ENCODE measurements at places on chromosomes 7 and 10. TPM values are rescaled to one million over a fixed set of nuclear protein-coding genes. Genes with fewer than 3 reads are reported as not detected.

- no peak for DNase-seq
These were observed 185.1 kb downstream of the DGKI start for GRCh38 chr7:137661634-137662033.

DNA sequence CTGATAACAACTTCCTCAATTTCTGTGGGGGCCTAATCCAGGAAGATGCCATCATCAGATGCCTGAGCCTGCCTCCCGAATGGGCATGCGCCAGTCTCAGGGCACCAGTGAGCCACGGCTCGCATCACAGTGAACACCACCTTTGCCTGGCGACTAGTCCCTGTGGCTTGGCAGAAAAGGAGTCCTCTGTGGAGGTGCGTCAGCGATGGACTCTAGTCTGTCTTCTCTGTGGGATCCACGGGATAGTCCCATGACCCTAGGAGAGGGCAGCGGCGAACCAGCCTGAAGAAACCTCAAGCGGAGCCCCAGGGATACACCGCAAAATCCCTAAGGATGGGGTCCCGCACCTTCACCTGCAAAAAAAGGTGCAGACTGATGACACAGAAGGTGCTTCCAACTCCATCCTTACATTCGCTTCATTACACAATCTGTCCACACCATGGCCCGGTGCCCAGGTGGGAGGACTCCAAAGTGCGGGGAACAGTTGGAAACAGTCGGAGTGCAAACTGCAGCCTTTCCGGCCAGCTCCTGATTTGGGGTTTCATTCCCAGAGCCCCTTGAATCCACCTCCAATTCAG lies 35.1 kb upstream of the ZNF273 start:
- DNase-seq = no peak

- DNase-seq = no peak
These were observed 38.2 kb upstream of the CDK6 start for GRCh38 chr7:92874567-92874966.

DNA sequence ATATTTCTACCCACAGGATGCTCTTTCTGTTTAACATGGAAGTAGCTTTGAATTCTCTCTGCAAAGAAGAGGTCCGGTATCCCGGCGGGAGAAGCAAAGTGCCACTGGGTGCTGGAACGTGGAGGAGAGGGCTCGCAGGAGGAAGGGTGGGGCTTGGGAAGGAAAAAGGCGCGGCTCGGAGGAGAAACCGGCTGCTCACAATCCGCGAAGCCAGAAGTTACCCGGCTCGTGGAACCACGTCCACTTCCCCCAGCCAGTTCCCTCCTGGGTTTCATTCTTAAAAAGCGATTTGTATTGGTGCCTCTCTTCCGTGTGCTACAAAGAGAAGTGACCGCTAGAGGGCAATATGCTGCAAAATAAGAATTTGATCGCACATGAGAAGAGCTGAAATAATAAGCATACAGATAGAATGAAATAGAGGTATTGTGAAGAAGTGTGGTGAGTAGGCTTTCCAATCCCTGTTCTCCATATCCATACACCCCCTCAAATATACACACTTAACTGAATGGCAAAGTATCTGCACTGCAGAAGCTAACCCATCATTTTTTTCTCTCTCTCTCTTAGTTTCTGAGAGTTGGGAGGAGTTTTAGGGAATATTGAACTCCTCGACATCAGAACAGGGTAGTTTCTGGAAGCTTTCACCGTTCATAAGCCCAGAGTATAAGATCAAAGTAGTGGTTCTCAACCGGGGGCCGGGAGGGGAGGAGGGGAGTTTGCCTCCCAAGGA lies 31.1 kb downstream of the TRIL start:
- DNase-seq = peak; percentile 76

GRCh38 chr10:33041783-33042437 lies 83.9 kb upstream of the ITGB1 start:
- no peak for DNase-seq

- no peak for DNase-seq
These were observed 643 bp downstream of the ADGRA1 start for GRCh38 chr10:133088179-133088955.

GRCh38 chr10:2839081-2839725 lies 228.1 kb upstream of the PFKP start:
- no peak for DNase-seq

The TAS2R4 gene
- 0.54 TPM for total RNA-seq

The ANTXRL gene
- total RNA-seq = not detected

Measured in heart left ventricle (tissue), 16 donors.